ENCODE measurements at places on chromosomes 12 and 14.

DNA sequence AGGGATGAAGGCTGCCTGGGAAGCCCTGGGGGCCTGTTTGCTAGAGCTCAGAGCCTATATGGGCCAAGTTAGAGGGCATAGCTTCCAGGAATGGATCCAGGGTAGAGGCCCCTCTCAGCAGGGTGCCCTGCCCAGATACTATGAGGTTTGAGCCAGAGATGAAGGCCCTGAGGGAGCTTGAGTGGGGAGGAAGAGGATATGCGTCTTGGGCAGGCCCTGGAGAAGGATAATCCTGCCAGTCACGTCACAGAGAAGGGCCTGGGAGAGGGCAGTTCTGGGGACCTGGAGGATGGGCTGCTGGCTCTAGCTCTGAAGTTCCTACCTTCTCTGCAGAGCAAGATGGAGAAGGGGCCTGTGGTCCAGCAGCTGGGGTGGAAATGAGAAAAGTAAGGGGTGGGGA is 5.9 kb upstream of the CACNB3 start:
- DNase-seq, result no peak

- peak; percentile 35 for DNase-seq
These were observed 717 bp downstream of the PPHLN1 start for GRCh38 chr12:42326541-42327226.

GRCh38 chr12:108630481-108631207 is 3.0 kb downstream of the SELPLG start:
- no peak for DNase-seq

DNA sequence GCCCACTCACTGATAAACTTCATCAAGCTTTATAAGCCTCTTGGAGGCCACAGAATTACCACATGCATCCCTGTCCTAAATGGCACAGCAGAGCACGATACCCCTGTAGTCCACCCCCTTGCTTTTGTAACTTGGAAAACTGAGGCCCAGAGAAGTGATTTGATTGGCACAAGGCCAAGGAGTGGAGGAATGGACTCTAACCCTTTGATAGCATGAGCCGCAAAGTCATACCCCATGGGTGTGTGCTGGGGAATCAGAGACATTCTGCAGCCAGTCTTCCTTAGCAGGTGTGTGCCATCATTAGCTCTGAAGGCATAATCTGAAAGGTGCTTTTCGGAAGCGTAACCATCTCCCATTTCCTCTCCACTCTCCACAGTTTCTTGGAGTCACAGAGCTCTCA is 28.5 kb upstream of the PWP1 start:
- no peak for DNase-seq

DNA sequence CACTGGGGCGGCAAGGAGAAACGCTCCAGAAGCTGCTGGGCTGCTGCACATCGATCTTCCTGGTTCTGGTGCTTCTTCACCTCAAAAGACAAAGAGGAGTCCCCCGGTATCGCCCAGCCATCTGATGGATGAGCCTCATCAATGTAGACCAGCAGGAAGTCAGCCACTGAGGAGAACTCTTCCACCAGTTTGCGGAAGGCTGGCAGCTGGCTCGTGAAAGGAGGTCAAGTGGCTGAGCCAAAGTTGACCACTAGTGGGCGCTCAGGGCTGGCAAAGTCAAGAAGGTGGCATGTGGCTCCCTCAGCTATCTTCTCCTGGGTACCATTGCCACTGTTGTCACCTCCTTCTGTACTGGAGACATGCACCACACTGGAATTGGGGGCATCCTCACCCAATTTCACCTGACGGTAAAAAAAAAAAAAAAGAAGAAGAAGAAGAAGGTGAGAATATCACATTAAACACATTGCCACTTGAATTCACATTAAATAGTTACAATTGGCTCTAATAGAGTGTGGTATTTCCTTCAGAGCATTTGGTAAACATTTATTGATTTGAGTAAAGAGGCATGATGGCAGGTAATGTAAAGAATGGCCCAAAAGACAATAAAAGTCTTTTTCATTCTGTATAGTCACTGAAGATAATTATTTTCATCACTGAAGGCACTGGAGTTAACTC is 8.3 kb downstream of the DIO2 start:
- DNase-seq, result no peak

DNA sequence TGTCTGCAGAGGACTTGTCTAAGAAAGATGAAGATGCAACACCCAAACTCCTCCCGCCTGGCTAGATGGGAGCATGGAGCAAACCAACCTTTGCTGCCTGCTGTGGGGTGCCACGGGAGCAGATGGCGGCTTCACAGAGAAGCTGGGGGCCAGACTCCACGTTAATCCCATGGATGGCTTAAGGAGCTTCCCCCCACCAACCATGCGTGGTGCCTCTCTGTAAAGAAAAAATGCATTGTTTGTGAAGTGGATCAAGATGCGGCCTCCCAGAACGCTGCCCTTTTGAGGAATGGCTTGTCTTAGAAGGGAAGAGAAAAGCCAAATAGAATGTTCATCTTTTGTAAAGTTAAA is 15.6 kb downstream of the MVK start:
- DNase-seq, result no peak

DNA sequence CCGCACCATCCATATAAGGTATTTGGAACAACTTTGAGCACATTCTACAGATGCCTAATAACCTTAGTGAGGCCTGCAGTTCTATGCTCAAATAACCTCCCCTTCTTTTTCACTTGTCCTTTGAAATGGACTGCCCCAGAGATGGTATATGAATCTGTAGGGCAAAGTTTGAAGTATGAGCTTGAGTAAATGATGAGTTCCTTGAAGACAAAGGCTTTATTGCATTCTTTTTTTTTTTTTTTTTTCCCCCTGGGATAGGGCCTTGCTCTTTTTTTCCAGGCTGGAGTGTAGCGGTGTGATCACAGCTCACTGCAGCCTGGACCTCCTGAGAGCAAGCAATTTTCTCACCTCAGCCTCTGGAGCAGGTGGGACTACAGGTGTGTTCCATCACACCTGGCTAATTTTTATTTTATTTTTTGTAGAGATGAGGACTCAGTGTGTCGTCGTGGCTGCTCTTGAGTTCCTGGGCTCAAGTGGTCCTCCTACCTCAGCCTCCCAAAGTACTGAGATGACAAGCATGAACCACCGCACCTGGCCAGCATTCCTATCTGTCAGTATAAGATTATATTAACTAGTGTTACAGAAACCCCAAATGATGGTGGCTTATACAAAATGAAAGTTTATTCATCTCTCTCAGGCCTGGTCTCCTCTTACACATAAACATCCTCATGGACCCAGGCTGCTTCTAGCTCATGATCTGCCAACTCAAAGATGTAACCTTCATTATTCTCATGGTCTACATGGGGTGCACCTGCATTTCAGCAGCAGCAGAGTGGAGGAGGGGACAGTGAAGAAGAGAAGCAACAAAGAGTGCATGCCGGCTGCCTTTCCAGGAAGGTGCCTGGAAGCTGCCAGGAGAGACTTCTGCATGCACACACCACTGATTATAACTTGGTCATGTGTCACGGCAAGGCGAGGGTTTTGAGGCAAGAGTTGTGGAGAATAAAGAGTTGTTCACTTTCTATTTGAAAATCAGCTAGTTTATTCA is 101.4 kb downstream of the DUSP16 start:
- no peak for DNase-seq

GRCh38 chr14:22774011-22774706 is 7.7 kb downstream of the OXA1L start:
- no peak for DNase-seq

- DNase-seq, result peak; percentile 84
These were observed 456.7 kb upstream of the SEL1L start for GRCh38 chr14:81990312-81990761.

DNA sequence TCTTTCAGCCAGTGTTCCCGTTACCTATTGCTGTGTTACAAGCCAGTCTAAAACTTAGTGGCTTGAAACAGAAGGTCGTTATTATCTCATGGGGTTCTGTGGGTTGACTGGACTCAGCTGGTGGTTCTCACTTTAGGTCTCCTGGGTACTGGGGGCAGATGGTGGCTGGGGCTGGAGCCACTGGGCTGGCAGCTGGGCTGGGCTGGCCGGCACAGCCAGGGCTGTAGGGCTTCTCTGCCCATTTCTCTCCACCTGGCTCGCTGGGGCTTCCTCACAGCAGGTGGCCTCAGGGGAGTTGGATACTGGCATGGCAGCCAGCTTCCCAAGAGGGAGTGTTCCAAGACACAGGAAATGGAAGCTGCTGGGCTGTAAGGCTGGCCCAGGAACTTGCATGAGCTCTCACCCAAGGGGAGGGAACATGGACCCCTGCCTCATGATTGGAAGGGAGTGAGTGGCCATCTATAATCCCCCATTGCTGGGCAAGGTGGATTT is 27.0 kb downstream of the TUNAR start:
- no peak for DNase-seq

- DNase-seq, result peak; percentile 62
These were observed at the start of gene SLC17A8 for GRCh38 chr12:100356644-100357223. Gene SLC17A8 (plus strand): TSS chr12:100357074. CDS start chr12:100357392, 318 bp downstream.

GRCh38 chr12:11697670-11698387 is 48.4 kb downstream of the ETV6 start:
- no peak for DNase-seq

GRCh38 chr12:39605996-39606395 is 13.6 kb downstream of the ABCD2 start:
- DNase-seq, result no peak

DNA sequence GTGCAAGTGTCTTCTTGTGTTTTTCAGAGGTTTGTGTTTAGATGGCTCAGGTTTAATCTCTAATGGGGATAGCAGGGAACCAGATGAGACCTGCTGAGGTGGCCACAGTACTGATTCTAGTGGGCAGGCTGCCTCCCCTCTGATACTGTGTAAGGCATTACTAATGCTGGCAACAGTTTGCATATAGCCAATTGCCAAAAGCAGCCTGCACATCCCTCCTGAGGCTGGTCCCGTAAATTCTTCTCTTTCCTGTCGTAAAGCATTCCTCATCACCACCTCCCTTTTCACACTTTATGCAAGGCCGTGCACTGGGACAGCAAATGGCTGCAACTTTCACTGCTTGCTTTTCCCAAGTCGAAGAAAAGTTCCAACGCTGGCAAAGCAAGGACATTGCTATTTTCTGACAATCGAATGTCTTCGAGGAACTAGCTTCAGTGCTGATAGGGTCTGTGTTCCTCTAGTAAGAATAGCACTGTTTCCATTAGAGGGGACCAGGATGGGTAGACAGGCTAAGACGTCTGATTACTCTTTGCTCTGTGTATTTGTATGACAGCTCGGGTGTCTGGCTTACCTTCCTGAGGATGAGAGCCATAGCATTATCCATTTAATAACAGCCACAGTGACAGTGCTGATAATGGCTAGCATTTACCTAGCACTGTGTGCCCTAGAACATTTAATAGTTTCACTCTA is 178.2 kb upstream of the HIF1A start:
- DNase-seq, result no peak

GRCh38 chr12:26058308-26058707 is 66.5 kb downstream of the BHLHE41 start:
- no peak for DNase-seq

- DNase-seq, result no peak
These were observed 95.7 kb upstream of the TBX3 start for GRCh38 chr12:114779647-114780046.

DNA sequence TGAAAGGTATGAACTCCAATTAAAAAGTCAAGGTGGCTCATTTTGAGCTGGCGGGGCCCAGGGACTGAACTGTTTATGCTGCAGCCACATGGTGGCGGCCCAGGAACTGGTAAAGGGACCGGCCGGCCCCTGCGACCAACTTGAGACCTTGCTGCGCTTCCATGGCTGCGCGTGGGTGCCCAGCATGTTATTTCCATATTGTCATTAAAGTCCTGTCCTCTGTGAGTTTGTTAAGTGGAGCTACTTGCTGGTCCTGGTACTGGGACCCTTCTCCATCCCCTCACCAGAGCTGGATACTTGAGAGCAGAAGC is 62.3 kb downstream of the BEGAIN start:
- no peak for DNase-seq

DNA sequence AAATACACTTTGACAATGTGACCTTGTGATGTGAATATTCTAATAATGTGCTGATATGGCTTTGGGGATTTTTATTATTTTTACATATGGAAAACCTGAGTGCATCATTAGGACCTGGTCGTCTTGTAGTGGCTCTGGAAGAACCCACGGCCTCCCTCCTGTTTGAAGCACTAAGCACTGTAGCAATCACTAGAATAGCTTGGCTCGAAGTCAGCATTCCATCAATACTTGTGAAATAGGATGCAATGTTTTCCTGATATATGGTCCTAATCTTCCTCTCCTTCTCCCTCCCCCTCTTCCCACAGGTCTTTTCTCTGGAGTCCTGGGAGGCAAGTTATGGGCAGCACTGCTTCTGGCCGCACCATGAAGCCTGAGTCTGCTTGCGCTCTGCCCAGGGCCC is 71.9 kb downstream of the NRXN3 start:
- DNase-seq, result no peak
